ENCODE measurements at places on chromosomes 1 and 21. TPM values are rescaled to one million over a fixed set of nuclear protein-coding genes. Genes with fewer than 3 reads are reported as not detected.

DNA sequence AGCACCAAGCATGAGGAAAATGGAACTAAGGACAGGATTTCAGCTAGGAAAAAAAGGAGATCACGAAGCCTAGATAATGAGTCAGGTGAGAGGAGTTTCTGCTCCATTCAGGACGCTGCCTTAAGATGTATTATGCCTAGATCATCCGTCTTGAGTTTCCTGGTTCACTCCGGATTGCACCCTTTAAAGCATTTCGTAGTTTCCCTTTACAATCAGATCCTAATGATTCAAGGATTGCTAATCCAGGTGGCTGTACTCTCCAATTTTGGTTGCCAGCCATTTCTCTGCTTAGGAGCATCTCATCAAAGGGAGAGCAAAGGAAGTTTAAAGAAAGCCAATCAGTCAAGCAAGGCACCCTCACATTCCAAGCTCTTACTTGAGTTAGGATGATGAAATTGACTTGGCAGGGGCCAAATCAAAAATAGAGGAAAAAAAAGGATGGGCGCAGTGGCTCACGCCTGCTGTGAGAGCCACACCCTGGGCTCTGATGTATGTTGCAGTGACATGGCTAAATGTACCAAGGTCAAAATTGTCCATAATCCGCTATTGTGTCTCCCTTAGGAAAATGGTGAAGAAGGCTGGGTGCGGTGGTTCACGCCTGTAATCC, 156.9 kb upstream of the SOD1 start:
- peak; percentile 78 for DNase-seq

- DNase-seq, result no peak
Measured at GRCh38 chr1:30035522-30036228, 687.7 kb downstream of the MATN1 start.

- no peak for DNase-seq
Measured at GRCh38 chr1:201828217-201828819, 639 bp upstream of the IPO9 start.

RHBDL2 gene
- total RNA-seq, result 18.7 TPM

CASQ1 gene
- not detected for total RNA-seq

Data from bronchial epithelial cell (primary cell).